ENCODE measurements at places on chromosomes 11 and 22.

- DNase-seq, result no peak
Observed at GRCh38 chr11:78298291-78298771, 109.6 kb downstream of the USP35 start.

DNA sequence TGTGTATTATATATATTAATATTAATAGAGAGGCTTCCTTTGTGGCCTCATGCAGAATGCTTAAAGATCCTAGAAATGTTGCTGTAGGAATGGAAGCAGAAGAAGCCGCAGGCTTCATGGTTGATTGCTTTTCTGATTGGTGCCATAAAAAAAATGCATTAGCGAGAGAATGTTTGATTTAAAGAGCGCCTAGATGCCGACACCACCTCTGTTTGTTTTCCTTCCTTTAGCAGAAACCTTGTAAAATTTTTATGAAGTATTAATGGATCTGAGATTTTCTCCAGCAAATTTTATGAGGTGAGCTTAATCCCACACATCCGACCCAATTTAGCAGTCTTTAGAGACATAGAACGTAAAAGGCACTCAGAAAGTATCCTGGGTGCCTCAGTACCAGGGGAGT, 587.5 kb downstream of the NTM start:
- no peak for DNase-seq

DNA sequence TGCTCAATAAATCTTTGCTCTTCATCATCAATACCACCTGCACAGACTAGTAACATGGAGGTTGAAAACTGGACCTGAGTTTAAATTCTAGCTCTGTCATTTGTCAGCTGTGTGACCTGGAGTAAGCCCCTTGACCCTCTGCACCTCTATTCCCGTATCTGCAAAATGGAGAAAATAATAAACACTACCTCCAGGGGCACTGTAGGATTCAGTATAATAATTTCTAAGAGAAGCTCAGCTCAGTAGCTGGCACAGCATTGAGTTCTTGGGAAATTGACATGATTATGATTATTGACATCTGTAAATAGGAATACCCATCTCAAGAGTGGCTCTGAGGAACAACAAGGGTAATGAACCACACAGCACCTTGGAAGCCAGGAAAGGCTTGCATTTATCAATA, 78.4 kb downstream of the MN1 start:
- DNase-seq, result no peak

- no peak for DNase-seq
Observed at GRCh38 chr22:46659791-46660186, 39.6 kb downstream of the GRAMD4 start.

DNA sequence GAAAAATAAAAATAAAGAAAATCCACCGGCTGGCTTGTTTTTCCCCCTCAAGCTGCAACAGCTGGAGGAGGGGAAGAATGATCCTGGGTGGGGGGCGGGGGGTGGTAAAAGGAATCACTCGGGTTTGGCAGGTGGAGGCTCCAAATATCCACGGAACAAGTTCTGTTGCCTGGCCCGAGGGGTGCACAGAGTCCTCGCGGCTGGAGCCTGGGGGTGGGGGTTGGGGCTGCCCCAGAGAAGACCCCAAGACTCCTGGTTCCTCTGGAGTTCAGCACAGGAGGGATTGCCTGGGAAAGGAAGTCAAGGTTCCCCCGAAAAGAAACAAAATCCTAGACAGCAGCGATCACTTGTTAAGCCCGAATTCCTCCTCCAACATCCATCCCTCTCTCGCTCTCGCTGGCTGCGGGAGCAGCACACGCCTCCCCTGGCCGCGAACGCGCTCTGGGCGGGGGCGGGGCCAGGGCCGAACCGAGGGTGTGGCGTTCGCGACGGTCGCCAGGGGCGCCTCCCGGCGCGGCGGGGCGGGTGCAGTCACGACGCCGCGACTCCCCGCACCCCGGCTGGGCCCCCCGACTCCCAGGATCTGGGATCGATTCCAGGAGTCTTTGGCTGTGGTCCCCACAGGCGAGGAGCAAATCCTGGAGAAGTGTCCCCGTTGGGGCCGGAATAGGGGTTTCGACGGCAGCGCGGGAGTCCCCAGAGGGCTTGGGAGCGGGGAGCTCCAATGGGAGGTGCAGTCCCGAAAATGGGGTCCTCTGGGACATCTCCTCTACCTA, at the start of gene KCNA4:
Gene KCNA4, minus strand, starts transcription at position 443 of the 776 bp plus-strand sequence. CDS start 4,352 bp downstream, outside the sequence.
- DNase-seq, result peak; percentile 40

DNA sequence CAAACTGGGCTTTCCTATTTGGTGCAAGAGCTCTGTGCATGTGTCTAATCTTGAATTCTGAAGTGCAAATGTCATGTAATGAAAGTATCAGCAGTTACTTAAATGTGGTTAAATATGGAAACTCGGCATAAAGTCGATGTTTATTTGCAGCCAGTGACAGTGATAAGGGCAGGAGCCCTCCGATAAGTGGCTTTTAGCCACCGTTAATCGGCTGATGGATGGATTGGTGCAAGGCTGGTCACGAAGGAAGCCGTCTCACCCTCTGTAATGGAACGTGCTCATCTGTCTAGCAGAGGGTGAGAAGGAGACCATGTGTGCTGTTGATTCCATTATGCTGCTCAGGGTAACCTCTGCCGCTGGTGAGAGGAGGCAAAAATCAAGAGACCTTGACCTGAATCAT, 121.8 kb upstream of the PAX6 start:
- DNase-seq, result no peak

GRCh38 chr11:64959498-64959897, 12.4 kb downstream of the MAJIN start:
- DNase-seq, result no peak

DNA sequence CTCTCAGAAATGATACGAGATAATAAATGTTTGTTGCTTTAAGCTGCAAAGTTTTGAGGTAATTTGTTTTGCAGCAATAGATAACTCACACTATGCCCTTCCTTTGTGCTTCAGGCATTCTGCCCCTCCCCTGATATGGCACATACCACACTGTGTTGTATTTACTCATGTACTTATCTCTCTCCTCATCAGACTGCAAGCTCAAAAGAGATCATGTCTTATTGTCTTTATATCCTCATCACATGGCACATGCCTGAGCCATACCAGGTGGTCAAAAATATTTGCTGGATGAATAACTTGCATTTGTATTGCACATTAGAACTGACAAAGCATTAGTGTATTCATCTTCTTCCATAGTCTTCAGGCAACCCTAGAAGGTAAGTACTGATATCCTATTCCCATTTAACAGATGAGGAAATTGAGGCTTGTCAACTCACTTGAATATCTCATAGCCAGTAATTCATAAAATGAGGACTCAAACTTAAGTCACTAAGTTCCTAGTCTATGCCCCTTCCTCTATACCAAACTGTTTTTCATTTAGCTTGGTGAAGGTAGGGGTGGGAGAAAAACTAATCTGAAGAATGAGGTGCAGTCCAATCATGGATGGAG, 83.9 kb upstream of the EED start:
- DNase-seq, result no peak

DNA sequence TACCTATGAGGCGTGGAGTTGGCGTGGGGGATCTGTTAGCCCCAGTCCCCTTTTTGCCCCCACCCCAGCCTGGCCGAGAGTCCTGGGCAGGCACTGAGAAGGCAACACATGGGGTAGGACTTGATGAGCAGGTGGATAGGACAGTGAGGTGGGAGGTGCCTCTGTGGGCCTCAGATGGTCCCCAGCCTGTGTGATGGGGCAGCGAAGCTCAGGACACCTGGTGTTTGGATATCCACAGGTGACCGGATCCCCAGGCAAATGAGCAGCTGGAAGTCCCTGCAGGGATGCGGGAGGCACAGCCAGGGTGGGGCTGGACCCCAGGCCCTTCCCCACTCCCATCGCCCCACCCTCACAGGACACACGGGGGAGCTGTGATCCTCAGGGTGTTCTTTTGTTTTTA, 9.7 kb downstream of the FBLN1 start:
- DNase-seq, result no peak

GRCh38 chr11:66510990-66511339, 530 bp downstream of the BBS1 start:
- no peak for DNase-seq

- no peak for DNase-seq
Observed at GRCh38 chr11:58957922-58958321, 18.6 kb downstream of the GLYATL1 start.

- peak; percentile 90 for DNase-seq
Observed at GRCh38 chr11:118406599-118407166, 5.3 kb downstream of the ATP5MG start.

GRCh38 chr11:34044664-34045485, 6.7 kb upstream of the CAPRIN1 start:
- DNase-seq, result no peak

DNA sequence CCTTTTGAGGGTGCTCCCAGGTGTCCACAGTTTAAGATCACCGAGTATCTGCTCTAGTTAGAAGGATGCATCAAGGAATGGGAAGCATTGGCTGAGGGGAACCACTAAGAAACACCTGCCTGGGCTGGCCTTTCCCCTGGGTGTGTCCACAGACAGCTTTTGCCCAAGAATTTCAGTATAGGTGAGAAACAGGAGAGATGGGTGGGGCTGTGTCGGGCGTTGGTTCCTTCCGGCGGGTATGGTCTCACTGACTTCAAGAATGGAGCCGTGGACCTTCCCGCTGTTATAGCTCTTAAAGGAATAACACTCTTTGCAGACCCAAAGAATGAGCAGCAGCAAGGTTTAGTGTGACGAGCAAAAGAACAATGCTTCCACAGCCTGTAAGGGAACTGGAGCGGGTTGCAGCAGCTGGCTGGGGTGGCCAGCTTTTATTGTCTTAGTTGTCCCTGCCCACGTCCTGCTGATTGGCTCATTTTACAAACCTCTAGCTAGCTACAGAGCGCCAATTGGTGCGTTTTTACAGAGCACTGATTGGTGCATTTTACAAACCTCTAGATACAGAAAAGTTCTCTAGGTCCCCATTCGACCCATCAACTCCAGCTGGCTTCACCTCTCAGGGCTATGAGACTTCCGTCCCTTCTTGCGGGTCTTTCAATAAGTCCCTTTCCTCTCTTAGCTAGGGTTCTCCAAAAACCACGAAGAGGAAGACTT, 2.4 kb downstream of the FADS1 start:
- peak; percentile 46 for DNase-seq

- DNase-seq, result no peak
Observed at GRCh38 chr11:2592559-2593392, 107.0 kb downstream of the KCNQ1OT1 start.

DNA sequence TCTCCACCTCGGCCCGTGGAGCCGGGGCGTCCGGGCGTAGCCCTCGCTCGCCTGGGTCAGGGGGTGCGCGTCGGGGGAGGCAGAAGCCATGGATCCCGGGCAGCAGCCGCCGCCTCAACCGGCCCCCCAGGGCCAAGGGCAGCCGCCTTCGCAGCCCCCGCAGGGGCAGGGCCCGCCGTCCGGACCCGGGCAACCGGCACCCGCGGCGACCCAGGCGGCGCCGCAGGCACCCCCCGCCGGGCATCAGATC, 439 bp downstream of the YAP1 start:
- no peak for DNase-seq

DNA sequence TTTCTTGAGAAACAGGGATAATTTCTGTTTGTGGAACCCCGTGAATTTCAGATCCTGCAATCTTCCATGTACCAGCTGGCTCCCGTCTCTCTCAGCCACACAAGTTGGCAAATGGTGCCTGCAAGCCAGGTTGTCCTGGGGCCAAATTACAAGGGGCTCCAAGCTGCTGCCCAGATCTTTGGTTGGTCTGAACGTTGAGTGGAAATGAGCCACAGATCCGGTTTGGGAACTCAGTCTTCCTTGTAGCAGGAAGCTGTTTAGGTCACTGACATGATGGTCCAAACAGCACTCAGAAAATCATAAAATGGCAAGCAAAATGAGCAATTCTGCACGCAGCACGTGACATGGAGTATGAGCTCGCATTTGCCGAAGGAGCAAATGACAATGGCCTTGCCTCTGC, 1496.4 kb downstream of the TBC1D22A start:
- no peak for DNase-seq

- DNase-seq, result no peak
Observed at GRCh38 chr11:72326151-72326848, 82.3 kb upstream of the PHOX2A start.

DNA sequence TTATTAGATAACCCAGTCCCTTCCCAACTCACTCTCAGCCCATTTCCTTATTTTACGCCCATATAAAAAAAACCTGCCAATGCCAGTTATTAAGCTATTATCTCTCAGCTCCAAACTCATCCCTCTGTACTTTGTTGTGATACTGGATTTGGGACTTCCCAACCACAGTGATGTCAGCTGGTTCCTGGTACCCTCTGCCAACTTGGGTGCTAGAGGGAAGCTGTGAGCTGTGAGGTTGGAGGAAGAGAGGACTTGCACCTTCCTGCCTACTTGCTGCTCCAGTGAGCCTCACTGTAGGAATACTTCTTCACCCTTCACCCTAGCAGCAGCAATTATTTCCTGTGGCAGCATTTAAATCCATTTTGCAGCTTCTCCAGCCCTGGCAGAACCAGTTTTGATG, 19.2 kb upstream of the CSF2RB start:
- no peak for DNase-seq

DNA sequence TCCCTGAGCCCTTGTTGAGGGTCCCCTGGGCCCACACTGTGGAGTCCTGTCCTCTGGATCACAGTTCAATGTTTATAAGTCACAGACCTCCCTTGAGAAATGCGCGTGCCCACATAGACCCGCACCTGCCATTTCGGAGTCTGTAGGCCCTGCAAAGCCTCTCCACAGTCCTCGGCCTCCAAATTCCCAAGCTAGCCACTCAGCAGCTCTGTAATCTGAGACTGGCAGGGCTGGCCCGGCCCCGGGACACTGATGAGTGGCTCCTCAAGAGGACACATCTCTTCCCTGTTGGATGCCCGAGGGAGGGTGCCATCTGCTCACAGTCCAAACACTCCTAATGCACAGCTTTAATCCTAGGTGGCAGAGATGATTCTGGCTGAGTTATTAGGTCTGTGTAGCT, 39.1 kb downstream of the B3GAT1 start:
- no peak for DNase-seq

DNA sequence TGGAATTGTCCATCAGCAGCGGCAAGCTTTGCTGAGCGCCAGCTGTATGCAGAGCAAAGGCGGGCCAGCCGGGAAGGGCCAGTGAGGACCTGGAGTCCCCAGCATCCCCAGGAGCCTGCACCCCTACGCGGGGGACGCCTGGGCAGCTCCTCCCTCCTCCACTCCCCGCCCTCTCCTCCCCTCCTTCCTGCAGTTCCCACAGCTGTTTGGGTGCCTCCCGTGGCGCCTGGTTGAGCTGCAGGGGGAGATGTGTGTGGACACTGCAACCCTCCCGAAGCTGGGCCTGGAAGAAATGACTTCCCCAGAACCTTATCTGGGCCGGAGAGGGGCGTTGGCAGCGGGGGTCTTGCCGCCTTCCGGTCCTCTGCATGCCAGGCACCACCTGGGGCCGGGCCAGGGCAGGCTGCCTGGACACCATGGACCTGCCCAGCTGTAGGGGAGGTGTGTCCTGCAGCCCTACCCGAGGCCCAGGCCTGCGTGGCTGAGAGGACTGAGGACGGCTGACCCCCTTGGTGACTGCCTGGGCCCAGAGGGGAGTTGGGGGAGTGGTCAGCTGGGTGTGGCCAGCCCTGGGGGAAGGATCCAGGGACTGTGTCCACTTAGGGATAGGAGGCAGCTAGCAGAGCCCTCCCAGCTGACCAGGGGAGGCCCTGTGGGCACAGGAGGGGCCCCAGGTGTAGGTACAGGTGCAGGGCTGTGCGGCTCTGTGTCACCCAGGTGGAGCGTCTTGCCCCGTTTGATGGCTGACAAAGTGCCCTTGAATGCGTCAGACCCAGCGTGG, 16.8 kb upstream of the MUC6 start:
- no peak for DNase-seq

- DNase-seq, result no peak
Observed at GRCh38 chr11:76313913-76314740, 66.8 kb downstream of the THAP12 start.

GRCh38 chr11:68651208-68651984, 32.9 kb upstream of the GAL start:
- DNase-seq, result no peak

Measured in NCI-H774 (cell line).